ENCODE measurements at places on chromosomes 12 and 14.

DNA sequence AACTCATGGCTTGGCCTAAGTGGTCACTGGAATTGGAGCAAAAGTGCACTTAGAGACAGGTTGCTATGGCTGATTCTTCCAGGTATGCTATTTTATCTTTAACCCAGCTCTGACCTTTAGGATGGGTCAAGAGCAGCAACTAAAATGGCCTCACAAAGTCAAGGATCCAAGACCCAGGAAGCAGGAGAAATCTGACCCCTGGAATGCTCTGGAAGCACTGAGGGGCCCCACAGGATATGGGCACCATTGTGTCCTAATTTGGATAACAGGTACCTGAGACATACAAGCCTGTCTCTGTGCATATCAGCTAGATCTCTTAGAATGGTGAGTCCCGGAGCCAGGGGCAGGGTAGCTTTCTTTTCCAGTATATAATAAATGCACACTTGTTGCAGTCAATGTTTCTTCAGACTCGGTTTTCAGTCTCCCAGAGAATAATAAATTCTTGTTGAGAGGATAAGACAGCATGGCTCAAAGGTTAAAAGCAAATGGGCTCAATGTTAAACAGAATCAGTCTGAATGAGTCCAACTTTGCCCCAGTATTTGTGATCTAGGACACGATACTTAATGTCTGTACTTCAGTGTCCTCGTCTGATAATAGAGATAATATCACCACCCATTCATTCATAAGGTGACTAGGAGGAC is 29.3 kb upstream of the TMCC3 start:
- no peak for DNase-seq

GRCh38 chr14:77140359-77141213 is 1.0 kb downstream of the ZDHHC22 start:
- DNase-seq = peak; percentile 70

DNA sequence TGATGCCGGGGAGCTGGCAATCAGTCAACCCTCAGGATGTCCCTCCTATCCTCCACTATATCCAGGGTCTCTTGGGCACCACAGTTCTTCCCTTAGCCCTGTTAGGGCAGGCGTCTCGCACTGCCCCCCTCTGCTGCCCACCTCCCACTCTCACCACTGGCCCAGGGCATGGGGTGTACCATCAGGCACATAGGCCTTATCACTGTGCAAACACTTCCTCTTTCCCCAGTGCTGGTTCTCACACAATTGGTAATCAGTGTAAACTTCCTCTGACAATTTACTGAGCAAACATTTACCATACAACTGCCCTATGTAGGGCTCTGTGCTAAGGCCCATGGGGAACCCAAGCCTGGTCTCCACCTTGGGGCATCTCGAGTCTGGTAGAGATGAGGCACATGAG is 20.1 kb upstream of the TMED10 start:
- DNase-seq = no peak

GRCh38 chr12:111183094-111183493 is 185.8 kb downstream of the PHETA1 start:
- no peak for DNase-seq

DNA sequence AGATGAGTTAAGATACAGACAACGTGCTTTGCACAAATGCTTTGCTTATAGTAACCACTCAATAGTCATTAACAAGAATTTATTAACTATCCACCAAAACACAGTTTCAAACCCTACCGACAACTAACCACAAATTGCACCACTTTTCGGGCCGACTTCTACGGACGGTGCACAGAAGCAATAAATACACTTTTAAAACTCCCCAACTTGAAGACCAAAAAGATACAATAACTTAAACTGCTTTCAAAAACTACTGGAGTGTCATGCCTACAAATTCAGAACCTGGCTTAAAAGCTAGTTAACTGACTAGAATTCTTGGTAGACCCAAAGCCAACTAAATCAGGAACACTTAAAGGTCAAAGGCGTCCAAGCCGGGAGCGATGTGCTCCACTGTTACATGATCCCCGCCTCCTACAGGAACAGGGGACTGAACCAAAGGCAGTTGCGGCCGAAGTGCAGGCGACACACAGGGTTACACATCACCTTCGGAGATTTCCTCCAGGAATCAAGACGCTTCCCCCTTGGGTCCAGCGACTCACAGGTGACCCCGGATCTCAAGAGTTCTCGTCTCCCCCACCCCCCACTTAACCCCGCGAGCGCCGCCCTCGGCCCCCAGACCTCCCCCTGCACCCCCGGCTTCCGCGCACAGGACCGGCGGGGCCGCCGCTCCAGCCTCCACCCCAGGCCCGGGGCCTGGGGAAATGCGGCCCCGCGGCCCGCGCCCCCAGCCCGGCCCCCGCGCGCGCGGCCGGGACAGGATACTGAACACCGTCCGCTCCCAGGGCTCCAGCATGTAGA is 507 bp downstream of the SPTSSA start:
- DNase-seq = peak; percentile 79
